Articular chondrocyte of knee joint (primary cell): ENCODE measurements at places on chromosomes 1 and 21. TPM values are rescaled to one million over a fixed set of nuclear protein-coding genes. Genes with fewer than 3 reads are reported as not detected.

Gene ASCL5
- not detected in 2 replicates for total RNA-seq

Gene PTTG1IP
- 535 and 631 TPM in 2 replicates for total RNA-seq

Gene HUNK
- total RNA-seq = 0.11 and 0.13 TPM in 2 replicates

Gene VCAM1
- total RNA-seq = 243 and 734 TPM in 2 replicates

Gene HSPB7
- total RNA-seq = 13.2 and 19.6 TPM in 2 replicates

Gene CORT
- total RNA-seq = 0.26 and 0.32 TPM in 2 replicates

Gene SV2A
- 9.9 and 17.2 TPM in 2 replicates for total RNA-seq

Gene LRRIQ3
- 0.39 and 1.5 TPM in 2 replicates for total RNA-seq

Gene C1QC
- total RNA-seq = not detected in 2 replicates

Gene PCBP3
- 3.5 and 5.8 TPM in 2 replicates for total RNA-seq

Gene DMRTA2
- total RNA-seq = not detected in 2 replicates

Gene TFF1
- total RNA-seq = 0.65 TPM in 1 of 2 replicates, not detected in the other

Gene IL23R
- total RNA-seq = not detected in 2 replicates

Gene CYP4Z1
- under 0.01 TPM in 1 of 2 replicates, not detected in the other for total RNA-seq

Gene KRTAP13-2
- not detected in 2 replicates for total RNA-seq

Gene ARHGEF16
- 0.11 and 0.13 TPM in 2 replicates for total RNA-seq

Gene C8A
- total RNA-seq = not detected in 2 replicates

Gene FGGY
- total RNA-seq = 25.9 and 27.0 TPM in 2 replicates

Gene TMEM183A
- total RNA-seq = 103 TPM in 2 replicates

Gene NPHS2
- total RNA-seq = not detected in 2 replicates

Gene GJA9
- total RNA-seq = 0.13 and 0.22 TPM in 2 replicates

Gene KRTAP6-2
- not detected in 2 replicates for total RNA-seq

Gene CLDN14
- total RNA-seq = not detected in 2 replicates

Gene TCP10L
- total RNA-seq = 0.22 and 0.39 TPM in 2 replicates

Gene HDGF
- total RNA-seq = 131 and 139 TPM in 2 replicates

Gene NENF
- 33.2 and 35.8 TPM in 2 replicates for total RNA-seq

Gene TMIGD3
- total RNA-seq = 0.13 and 0.54 TPM in 2 replicates

Gene AIRE
- total RNA-seq = not detected in 2 replicates

Gene PHLDA3
- 67.7 and 69.9 TPM in 2 replicates for total RNA-seq

Gene GBP5
- total RNA-seq = 0.11 TPM in 1 of 2 replicates, not detected in the other

Gene TPTE
- not detected in 2 replicates for total RNA-seq

Gene GPA33
- not detected in 2 replicates for total RNA-seq

Gene WNT9A
- total RNA-seq = 0.52 and 0.76 TPM in 2 replicates

Gene CASZ1
- total RNA-seq = 0.43 and 1.7 TPM in 2 replicates

Gene IGSF9
- total RNA-seq = not detected in 2 replicates

Gene ADAMTS5
- total RNA-seq = 170 and 278 TPM in 2 replicates

Gene SPATA21
- total RNA-seq = not detected in 2 replicates

Gene ILDR2
- under 0.01 and 0.11 TPM in 2 replicates for total RNA-seq

Gene DMBX1
- not detected in 2 replicates for total RNA-seq

Gene BARHL2
- not detected in 2 replicates for total RNA-seq

Gene GDAP2
- 31.9 and 35.8 TPM in 2 replicates for total RNA-seq

Gene S100A12
- not detected in 2 replicates for total RNA-seq

Gene TRIM67
- under 0.01 and 0.22 TPM in 2 replicates for total RNA-seq

Gene TDRD10
- 0.13 and 0.54 TPM in 2 replicates for total RNA-seq

Gene RASAL2
- 38.9 and 45.2 TPM in 2 replicates for total RNA-seq

Gene FMO4
- total RNA-seq = 15.2 and 18.9 TPM in 2 replicates

Gene PIGR
- not detected in 2 replicates for total RNA-seq

Gene BSND
- not detected in 2 replicates for total RNA-seq

Gene AMPD1
- not detected in 2 replicates for total RNA-seq

Gene TMPRSS15
- total RNA-seq = not detected in 2 replicates

Gene SSX2IP
- total RNA-seq = 24.3 and 36.1 TPM in 2 replicates

Gene RNF186
- not detected in 2 replicates for total RNA-seq

Gene VSIG8
- total RNA-seq = not detected in 2 replicates

Gene DIO1
- total RNA-seq = not detected in 2 replicates

Gene SLC30A2
- not detected in 2 replicates for total RNA-seq

Gene PRR9
- not detected in 2 replicates for total RNA-seq
